Heart left ventricle (tissue), 16 donors: ENCODE measurements at places on chromosomes 2 and 18. TPM values are rescaled to one million over a fixed set of nuclear protein-coding genes. Genes with fewer than 3 reads are reported as not detected.

DNA sequence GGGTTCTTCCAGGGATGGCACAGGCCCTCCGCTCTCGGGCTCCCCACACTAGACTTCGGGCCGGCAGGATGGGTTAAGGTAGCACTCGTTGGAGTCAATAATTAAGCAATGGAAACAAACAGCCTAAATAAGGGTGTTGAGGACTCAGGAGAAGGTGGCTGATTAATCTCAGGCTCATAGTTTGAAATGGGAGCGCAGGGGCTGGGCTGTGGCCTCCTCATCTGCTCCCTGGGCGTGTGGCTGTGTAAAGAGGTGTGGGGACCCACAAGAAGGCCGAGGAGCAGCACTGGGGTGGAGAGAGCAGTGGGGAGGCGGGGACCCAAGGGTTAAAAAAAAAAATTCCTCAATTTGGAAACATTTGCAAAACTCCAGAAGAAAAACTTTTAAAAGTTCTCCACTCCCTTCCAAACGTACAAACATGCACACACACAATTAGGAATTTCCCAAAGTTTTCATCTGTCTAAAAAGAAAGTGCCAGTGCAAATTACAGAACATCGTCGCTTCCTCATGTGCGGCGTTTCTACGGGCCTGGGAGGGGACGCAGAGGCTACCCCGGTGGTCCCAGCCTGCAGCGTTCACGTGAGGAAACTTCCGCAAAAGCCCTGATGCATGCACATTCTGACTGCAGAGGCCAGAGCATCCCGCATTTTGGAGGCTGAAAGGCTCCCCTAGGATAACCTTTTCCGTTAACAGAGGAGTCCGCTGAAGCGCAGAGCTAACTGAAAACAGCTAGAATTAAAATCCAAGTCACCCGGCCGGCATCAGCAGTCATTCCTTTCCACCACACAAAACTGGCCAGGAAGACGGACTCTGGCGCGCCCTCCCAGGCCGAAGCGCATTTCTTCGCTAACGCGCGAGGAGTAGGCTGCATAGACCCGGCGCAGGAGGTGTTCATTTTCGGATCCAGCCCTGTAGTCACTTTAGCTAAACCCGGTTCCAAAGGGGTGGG lies 1.0 kb upstream of the TUBB6 start:
- peaks cover 10% of the 10 kb centered on the region for H3K36me3 ChIP-seq
- peaks cover 31% of the 10 kb centered on the region for H3K4me1 ChIP-seq
- peak; percentile 75 for DNase-seq
- H3K27me3 ChIP-seq, result no peaks in the 10 kb centered on the region

DNA sequence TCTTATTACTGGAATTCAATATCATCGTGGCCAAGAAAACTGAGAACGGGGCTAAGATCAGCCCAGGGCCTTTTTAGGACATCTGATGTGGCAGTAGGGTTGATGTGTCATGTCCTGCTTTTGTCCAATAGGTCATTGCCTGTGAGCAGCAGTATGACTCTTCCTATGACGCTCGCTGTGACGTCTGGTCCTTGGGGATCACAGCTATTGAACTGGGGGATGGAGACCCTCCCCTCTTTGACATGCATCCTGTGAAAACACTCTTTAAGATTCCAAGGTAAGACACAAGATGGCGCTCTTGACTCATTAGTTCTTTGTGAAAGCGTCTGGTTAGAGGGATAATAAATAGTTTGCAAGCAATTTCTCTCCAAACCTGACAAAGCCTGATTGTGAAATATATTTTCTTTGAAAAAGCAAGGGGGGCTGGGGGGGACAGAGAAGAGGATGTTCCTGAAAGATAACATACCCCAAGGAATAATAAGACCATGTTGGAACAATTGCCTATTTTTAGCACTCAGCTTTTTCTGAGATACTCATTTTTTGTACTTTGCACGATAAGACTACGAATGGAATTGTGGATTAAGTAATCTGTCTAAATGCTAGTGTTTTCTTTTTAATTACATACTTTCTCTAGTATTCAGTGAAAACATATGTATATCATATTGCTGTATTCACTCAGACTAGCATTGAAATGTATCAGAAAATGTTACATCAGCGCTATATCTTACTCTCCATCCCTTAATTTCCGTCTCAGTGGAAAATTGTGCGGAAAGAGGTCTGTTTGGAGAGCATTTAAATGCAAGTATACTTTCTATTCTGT lies 58.1 kb downstream of the MYO3B start:
- no peaks in the 10 kb centered on the region for H3K27me3 ChIP-seq
- no peaks in the 10 kb centered on the region for H3K4me1 ChIP-seq
- no peak overlapping the region for H3K27ac ChIP-seq
- H3K4me3 ChIP-seq, result no peak overlapping the region
- no peaks in the 10 kb centered on the region for H3K36me3 ChIP-seq

Gene CYTIP
- 1.4 TPM for total RNA-seq

Gene TUBA4B
- not detected for total RNA-seq

- H3K4me3 ChIP-seq, result no peak overlapping the region
- H3K27me3 ChIP-seq, result no peaks in the 10 kb centered on the region
- DNase-seq, result no peak
- H3K4me1 ChIP-seq, result peaks cover 3% of the 10 kb centered on the region
- no peak overlapping the region for H3K27ac ChIP-seq
- no peaks in the 10 kb centered on the region for H3K36me3 ChIP-seq
Measured at GRCh38 chr18:23617412-23618014, 31.2 kb upstream of the NPC1 start.

Gene TNFRSF11A
- 2.5 TPM for total RNA-seq

GRCh38 chr2:159411460-159411859 lies 125.0 kb upstream of the WDSUB1 start:
- peaks cover 83% of the 10 kb centered on the region for H3K36me3 ChIP-seq
- no peak for DNase-seq
- H3K4me1 ChIP-seq, result no peaks in the 10 kb centered on the region
- no peak overlapping the region for H3K27ac ChIP-seq
- no peak overlapping the region for H3K4me3 ChIP-seq

DNA sequence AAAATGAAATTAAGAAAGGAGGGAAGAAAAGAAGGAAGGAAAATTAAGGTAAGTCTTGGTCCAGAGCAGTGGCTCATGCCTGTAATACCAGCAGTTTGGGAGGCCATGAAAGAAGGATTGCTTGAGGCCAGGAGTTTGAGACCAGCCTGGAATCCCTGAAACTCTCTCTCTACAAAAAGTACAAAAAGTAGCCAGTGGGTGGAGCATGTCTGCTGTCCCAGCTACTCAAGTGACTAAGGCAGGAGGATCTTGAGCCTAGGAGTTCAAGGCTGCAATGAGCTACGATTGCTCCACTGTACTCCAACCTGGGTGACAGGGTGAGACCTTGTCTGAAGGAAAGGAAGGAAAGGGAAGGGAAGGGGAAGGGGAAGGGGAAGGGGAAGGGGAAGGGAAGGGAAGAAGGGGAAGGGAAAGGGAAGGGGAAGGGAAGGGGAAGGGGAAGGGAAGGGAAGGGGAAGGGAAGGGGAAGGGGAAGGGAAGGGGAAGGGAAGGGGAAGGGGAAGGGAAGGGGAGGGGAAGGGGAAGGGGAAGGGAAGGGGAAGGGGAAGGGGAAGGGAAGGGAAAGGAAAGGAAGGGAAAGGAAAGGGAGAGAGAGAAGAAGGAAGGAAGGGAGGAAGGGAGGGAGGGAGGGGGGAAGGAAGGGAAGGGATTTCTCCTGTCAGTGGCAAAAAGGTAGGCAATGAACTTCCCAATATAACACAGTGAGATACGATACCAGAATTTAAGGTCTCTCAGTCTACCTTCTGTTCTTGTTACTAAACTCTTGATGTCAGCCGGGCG lies 412.8 kb downstream of the CMPK2 start:
- H3K27ac ChIP-seq, result no peak overlapping the region
- no peaks in the 10 kb centered on the region for H3K36me3 ChIP-seq
- H3K4me1 ChIP-seq, result no peaks in the 10 kb centered on the region
- H3K4me3 ChIP-seq, result no peak overlapping the region
- H3K27me3 ChIP-seq, result no peaks in the 10 kb centered on the region
- DNase-seq, result no peak

DNA sequence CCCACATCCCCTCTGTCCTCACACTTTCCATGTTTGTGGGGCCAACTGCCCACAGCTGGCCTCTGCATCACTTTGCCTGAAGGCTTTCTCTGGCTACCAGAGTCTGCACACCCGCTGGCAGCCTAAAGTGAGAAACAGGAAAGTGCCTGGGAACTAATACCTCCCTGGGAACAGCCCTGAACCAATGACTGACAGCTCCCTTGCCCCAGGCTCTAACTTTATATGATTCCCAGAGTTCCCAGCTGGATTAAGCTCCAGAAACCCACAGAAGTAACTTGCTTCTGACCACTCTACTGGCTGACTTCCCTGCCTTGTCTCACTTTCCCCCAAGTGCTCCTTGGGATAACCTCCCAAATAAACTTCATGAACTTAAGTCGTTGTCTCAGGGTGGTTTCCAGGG lies 159.6 kb upstream of the LMAN1 start:
- DNase-seq, result no peak
- no peaks in the 10 kb centered on the region for H3K4me1 ChIP-seq
- no peak overlapping the region for H3K4me3 ChIP-seq
- H3K27ac ChIP-seq, result no peak overlapping the region
- no peaks in the 10 kb centered on the region for H3K36me3 ChIP-seq
